PC-3 (cell line): ENCODE measurements at places on chromosomes 3 and 15. TPM values are rescaled to one million over a fixed set of nuclear protein-coding genes. Genes with fewer than 3 reads are reported as not detected.

GRCh38 chr3:195072916-195073564, 197.9 kb downstream of the XXYLT1 start:
- no peak overlapping the region for H3K4me3 ChIP-seq
- 0 out of 2 replicates have a peak, but pooled peaks cover 5% of the 10 kb centered on the region for H3K36me3 ChIP-seq
- no peak for DNase-seq

DNA sequence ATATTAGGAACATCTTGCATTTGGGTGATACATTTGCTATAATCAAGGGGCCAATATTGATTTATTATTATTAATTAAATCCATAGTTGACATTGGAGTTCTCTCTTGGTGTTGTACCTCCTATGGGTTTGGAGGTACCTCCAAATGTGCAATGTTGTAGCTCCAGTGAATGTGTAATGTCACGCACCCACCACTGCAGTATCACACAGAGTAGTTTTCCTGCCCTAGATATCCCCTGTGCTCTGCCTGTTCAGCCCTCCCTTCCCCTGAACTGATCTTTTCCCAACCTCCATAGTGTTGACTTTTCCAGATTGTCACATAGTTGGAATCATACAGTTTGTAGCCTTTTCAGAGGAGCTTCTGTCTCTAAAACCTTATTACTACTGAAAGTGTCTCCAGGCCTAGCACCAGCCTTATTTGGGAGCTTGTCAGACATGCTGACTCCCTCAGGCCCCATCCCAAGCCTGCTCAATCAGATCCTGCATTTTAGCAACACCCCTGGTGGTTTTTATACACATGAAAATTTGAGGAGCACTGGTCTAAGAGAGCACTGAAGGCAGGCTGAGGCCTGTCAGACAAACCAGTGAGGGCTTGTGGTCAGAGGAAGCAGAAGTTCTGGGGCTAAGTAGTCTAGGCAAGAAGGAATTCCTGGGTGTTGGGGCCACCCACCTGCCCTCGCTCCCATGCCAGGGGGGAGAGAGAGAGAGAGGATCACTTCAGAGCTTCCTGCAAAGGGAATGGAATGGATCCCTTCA, 73.4 kb downstream of the SLC6A11 start:
- H3K27me3 ChIP-seq, result no peaks in the 10 kb centered on the region
- DNase-seq, result no peak
- no peak overlapping the region for H3K4me3 ChIP-seq
- H3K27ac ChIP-seq, result no peak overlapping the region
- peaks cover 20% of the 10 kb centered on the region for H3K36me3 ChIP-seq

DNA sequence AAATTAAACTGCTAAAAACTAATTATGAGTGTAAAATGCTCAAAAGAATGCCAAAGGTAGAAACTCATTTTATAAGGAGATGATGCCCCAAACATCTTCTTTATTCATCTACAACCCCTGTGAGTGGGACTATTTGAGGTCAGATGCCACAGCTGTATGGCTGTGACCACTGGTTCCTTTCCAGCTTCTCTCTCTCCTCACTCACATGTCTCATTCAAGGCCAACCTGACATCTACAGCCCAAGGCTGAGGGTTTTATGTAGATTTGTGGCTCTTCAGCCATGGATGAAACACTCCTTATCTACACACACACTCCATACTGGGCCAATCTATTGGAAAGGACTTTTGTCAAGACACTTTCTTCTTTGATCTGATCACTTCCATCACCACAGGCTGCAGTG, 231.3 kb downstream of the KCNMB2 start:
- H3K36me3 ChIP-seq, result no peaks in the 10 kb centered on the region
- H3K27me3 ChIP-seq, result no peaks in the 10 kb centered on the region; the same call in 1 of the 2 replicates
- H3K4me1 ChIP-seq, result no peaks in the 10 kb centered on the region
- H3K27ac ChIP-seq, result no peak overlapping the region
- no peak overlapping the region for H3K4me3 ChIP-seq

GRCh38 chr15:100043068-100043641, 298.6 kb downstream of the ADAMTS17 start:
- H3K27ac ChIP-seq, result peak overlapping the region; percentile 91
- no peaks in the 10 kb centered on the region for H3K27me3 ChIP-seq
- H3K4me1 ChIP-seq, result peaks cover 35% of the 10 kb centered on the region
- no peaks in the 10 kb centered on the region; the same call in 1 of the 2 replicates for H3K36me3 ChIP-seq

DNA sequence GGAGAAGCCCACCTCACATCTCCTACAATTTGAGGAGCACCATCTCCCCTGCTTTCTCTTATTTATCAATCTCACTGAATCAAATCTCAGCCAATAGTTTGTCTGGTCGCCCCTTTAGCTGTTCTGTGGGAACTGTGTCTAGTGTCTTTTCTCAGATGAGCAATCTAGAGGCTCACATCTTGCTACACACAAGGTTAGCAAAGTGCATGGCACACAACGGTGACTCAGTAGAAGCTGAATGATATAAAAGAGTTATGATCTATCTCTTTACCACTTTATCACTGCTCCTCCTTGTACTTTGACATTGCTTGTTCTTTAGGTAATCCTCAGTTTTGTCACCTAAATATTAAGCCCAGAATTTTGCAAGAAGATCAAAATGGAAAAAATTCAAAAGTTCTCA, 16.8 kb upstream of the COLQ start:
- no peaks in the 10 kb centered on the region for H3K4me1 ChIP-seq
- no peak for DNase-seq
- no peak overlapping the region for H3K27ac ChIP-seq
- no peaks in the 10 kb centered on the region for H3K36me3 ChIP-seq

DNA sequence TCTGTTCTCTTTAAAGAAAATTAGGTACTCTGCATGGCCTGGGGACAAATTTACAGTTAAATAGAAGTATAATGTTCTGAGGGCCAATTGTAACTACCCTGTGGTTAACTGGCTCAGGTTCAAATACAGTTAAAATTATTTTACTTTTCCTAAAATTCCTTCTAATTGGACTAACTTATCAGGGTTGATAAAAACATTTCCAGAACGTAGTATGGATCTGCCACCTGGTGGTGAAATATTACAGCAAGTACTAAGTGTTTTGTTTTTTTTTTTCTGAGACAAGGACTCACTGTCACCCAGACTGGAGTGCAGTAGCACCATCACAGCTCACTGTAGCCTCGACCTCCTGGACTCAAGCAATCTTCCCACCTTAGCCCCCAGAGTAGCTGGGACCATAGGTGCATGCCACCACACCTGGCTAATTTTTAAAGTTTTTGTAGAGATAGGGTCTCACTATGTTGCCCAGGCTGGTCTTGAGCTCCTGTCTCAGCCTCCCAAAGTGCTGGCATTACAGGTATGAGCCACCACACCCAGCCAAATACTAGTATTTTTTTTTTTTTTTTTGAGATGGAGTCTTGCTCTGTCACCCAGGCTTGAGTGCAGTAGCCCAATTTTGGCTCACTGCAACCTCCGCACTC, 29.2 kb downstream of the NEO1 start:
- no peak overlapping the region for H3K4me3 ChIP-seq
- no peaks in the 10 kb centered on the region for H3K36me3 ChIP-seq
- H3K4me1 ChIP-seq, result peaks cover 8% of the 10 kb centered on the region; the same call in 1 of the 2 replicates
- H3K27ac ChIP-seq, result no peak overlapping the region
- H3K27me3 ChIP-seq, result no peaks in the 10 kb centered on the region
- peak; percentile 61 for DNase-seq

- peaks cover 23% of the 10 kb centered on the region for H3K4me1 ChIP-seq
- H3K36me3 ChIP-seq, result peaks cover under 1% of the 10 kb centered on the region; the same call in 1 of the 2 replicates
- H3K27me3 ChIP-seq, result no peaks in the 10 kb centered on the region
- peak overlapping the region; percentile 84 for H3K4me3 ChIP-seq
- H3K27ac ChIP-seq, result 0 out of 2 replicates have a peak overlapping the region, but pooled peaks have one; percentile 64
Measured at GRCh38 chr3:123961508-123961856, 453 bp upstream of the CCDC14 start.

DNA sequence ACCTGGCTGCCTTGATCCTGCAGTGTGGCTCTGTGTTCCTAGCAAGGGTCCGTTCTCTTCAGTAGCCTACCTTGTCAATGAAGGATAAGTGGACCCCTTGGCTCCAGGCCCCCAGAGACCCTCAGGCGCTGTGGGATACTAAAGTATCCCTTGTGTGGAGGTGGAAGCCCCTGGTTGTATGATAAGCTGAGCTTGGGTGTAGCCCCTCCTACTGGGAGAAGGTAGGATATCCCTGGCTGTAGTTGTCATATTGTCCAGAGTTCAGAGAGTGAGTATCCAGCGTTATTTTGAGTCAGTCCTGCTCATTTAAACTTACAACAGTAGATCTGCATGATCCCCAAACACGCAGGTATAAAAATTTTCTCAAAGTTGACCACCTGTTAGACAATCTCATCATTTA, 496.8 kb downstream of the CNTN4 start:
- H3K4me1 ChIP-seq, result no peaks in the 10 kb centered on the region
- no peaks in the 10 kb centered on the region for H3K27me3 ChIP-seq
- no peak overlapping the region for H3K27ac ChIP-seq

DNA sequence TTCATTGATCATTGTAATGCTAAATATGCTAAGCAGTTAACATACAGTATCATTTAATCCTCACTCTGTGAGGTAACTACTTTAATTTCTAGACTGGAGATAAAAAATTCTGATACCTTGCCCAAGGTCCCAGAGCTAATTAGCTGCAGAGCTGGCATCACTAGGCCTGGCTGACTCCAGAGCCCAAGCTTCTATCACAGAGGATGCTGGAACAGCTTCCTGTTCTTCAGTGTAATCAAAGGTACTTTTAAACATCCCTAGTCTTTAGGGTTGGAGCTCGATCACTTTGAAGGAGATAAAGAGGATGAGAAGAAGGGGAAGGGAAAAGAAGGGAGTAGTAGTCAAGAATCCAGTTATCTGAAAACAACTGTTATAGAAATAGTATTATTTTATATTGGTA, 37.1 kb upstream of the BOC start:
- H3K4me1 ChIP-seq, result no peaks in the 10 kb centered on the region
- no peak overlapping the region for H3K27ac ChIP-seq
- no peak overlapping the region for H3K4me3 ChIP-seq
- DNase-seq, result no peak
- H3K36me3 ChIP-seq, result no peaks in the 10 kb centered on the region
- no peaks in the 10 kb centered on the region for H3K27me3 ChIP-seq

DNA sequence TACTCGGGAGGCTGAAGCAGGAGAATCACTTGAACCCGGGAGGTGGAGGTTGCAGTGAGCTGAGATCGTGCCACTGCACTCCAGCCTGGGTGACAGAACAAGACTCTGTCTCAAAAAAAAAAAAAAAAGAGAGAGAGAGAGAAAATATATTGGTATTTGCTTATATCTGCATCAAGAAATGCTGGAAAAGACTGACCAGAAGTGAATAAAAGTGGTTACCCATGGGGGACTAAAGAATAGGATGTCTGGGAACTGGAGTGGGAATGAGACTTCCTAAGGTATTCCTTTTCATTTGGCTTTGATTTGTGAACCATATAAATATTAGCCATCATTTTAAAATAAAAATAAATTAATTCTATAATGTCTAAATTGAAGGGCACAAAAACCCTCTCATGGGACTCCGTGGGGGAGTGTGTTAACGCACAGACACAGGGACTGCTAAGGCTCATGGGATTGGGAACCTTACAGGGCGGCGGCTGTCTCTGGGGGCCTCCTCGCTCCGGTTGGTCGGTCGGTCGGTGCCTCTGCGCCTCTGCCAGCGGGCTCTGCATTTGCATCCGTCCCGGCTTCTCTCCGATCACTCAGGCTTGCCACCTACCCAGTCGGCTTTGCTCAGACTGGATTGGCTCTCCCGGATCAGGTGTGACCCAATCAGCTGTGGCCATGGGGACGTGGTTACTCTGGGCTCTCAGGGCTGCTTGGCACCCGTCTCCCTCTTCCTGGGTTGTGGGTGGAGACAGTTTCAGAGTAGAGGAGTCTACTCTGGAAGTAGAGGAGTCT, 12.7 kb upstream of the TSPAN3 start:
- H3K27me3 ChIP-seq, result no peaks in the 10 kb centered on the region
- DNase-seq, result no peak
- peaks cover 6% of the 10 kb centered on the region for H3K4me1 ChIP-seq
- H3K4me3 ChIP-seq, result no peak overlapping the region
- H3K36me3 ChIP-seq, result no peaks in the 10 kb centered on the region

- peaks cover 37% of the 10 kb centered on the region for H3K4me1 ChIP-seq
- no peak for DNase-seq
- H3K4me3 ChIP-seq, result no peak overlapping the region
- no peaks in the 10 kb centered on the region for H3K36me3 ChIP-seq
Measured at GRCh38 chr15:96323319-96324145, 7.0 kb upstream of the NR2F2 start.

The DYNLT2B gene
- 19.8 and 22.8 TPM in 2 replicates for total RNA-seq

The PLCB2 gene
- total RNA-seq, result 1.3 and 3.2 TPM in 2 replicates
